ENCODE measurements at places on chromosomes 7 and 10.

DNA sequence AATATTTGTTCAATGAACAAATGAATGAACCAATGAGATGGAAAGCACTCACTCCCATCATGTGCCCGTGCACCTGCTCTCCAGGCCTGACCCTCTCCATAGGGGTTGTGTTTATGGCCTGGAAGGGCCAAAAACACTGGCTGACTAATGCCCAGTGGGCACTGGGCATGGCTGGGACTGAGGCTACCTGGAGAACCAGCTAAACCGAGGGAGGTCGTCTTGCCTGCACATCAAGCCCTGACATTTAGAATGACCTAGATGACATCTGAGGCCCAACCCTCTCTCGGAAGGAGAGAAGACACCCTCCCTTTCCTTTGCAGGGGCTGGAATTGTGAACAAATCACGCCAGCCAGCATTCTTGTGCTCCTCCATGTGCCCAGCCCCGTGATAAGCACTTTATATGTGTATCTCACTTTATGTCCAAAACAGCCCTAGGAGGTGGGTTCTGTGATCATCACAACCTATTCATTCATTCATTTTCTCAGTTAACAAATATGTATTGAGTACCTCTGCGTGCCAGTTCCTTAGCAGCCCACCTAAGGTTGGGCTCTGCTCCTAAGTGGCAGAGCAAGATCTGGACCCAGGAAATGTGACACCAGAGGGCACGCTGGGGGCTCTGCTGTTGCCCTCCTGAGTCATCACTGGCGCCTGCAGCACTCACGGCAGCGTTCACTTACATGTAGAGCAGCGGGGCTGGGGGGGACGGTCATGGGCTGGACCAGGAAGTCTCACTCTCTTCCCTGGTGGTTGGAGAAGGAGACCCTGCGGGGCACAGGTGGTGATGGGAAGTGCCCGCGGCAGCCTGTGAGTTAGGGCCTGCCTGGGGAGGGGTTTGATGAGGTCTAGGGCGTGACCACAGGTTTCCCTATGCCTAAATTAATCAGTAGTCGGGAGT lies 52.0 kb downstream of the TSPAN15 start:
- no peak for DNase-seq

- no peak for DNase-seq
Observed at GRCh38 chr7:16935341-16935735, 53.6 kb upstream of the AGR3 start.

DNA sequence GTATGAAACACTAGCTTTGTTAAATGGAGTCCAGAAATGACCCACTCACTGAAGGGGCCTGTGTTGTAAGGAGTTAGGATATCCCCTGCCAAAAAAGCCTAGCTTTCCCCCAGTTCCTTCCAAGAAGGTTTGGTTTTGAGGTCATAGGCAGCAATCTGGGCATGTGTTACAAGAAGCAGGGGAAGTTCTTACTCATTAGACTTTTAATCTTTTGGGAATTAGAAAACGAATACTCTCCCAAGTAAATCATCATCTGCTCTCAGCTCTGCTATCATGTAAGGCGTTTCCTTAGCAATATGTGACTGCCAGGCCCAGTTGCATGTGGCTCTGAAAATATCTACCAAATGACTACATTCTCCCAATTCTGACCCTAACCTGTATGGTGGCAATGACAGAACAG lies 3.7 kb downstream of the NOD1 start:
- DNase-seq, result no peak

GRCh38 chr7:20482071-20482470 lies 133.4 kb upstream of the ABCB5 start:
- no peak for DNase-seq

DNA sequence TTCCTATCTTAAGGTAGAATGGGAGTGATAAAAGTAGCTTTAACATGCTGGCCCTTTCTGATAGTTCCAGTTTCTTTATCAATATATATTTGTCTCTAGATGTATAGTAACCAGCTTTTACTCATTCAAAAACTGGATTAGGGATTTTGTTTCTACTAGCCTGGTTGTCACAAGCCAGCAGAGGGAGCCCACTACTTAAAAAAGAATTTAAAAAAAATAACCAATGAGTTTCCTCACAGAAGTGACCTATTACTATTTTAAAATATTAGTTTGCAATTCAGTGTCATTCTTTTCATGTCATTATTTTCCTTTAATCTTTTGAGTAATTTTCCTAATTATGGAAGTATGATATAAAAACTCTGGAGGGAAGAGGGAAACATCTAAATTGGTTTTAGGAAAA lies 142.1 kb downstream of the PHTF2 start:
- no peak for DNase-seq

DNA sequence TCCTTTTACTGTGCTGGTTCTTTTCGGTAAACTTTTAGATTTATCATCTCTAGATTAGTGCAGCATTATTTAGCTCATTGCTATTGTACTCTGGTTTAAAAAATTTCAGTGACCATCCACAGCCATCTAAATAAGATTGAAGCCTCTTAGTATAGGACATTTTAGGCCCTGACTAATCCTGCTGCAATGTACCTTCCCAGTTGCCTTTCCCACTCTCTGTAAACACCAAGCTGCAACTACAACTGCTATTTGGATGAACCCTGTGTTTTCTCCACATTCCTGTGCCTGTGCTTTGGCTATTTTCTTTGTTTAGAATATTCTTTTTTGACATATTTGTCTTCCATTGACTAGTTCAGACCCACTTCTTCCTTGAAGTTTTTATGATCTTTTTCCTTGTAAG lies 314.6 kb downstream of the AUTS2 start:
- no peak for DNase-seq

DNA sequence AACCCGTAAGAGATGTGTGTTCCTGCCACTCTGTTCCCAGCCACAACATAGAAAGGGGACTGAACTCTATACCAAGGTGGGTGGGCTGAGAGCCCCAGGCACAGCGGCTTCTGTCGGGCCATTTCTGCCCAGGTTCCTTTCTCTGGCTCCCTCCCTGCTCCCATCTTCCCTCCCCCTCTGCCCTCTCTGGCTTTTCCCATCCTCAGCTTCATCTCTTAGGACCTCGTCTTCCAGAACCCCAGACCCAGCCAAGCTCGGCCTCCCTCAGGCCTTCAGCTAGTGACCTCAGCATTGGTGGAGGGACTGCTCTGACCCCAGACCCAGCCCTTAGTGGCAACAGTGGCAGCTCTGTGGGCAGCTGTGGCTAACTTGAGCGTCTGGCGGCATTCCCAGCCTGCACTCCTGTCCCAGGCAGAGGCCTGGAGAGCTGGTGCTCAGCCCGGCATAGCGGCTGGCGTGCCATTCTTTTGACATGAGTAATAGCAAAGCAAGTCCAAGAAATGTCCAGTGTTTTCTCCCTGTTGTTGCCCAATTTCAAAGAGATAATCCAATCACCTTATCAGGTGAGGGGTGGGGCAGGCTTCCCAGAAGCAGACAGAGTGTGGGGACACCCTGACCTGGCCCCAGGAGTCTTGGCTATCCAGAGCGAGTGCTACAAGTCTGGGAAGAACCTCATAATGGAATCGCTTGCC lies 15.9 kb downstream of the PTPRE start:
- DNase-seq, result no peak

GRCh38 chr10:75106242-75106641 lies 5.2 kb upstream of the SAMD8 start:
- no peak for DNase-seq

GRCh38 chr7:36367561-36368077 lies 22.0 kb upstream of the ANLN start:
- DNase-seq, result no peak

DNA sequence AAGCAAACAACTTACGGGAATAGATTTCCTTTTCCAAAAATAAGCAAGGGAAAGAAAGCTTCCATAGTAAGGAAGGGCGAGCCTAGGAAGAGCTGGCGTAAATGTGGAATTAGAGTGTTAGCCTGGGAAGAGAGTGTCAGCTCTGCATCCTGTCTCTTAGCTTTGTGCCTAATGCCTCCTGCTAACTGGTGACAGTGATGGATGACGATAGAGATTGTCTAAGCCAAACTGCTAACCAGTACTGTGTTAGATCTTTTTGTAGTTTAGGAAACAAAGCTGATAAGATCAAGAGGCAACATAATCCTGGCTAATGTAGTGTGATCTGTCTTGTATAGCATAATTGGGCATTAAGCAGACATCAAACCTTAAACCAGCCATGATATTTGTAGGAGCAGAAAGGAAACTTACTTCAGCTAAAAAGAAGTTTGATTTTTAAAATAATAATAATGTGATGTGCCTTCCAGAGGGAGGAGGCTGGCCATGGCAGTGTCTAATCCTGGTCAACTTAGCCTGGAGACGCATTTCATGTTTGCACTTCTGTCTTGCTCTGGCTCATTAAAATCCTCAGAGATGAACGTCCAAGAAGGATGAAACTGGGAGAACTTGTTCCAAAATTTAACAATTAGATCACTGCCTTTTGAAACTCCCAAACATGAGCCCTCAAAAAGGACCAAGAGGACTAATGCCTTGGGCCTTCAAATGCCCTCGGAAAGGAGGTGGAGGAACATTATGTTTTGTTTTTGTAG lies 85.1 kb downstream of the FAM204A start:
- DNase-seq, result no peak

GRCh38 chr7:44395067-44395466 lies 69.7 kb upstream of the CAMK2B start:
- DNase-seq, result no peak

DNA sequence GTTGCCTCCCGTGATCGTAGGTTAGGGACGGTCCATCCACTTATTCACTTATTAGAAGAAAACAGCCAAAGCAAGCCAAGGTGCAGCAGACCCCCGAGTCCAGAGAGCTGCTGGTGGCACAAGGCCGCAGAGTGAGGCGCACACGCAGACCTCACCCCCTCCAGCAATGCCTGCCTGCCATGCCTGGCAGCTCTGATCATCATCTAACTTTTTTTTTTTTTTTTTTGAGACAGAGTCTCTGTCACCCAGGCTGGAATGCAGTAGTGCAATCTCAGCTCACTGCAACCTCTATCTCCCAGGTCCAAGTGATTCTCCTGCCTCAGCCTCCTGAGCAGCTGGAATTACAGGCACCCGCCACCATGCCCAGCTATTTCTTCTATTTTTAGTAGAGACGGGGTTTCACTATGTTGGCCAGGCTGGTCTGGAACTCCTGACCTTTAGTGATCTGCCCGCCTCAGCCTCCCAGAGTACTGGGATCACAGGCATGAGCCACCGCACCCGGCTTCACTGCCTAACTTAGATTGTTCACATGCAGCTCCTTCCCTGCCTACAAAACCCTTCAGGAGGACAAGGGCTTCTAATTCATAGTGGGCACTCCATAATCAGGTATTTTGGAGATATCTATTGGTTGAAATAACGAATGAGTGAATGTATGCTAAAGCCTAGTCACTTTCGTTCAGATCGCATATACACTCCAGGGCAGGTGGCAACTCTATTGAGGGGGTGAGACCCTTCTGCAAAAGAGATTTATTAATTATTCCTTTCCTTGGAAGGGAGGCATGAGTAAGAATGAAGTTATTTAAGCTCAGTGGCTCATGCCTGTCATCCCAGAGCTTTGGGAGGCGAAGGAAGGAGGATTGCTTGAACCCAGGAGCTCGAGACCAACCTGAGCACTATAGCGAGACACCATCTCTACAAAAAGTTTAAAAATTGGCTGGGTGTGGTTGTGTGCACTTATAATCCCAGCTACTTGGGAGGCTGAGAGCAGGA lies 15.9 kb downstream of the TRIM56 start:
- no peak for DNase-seq

- no peak for DNase-seq
Observed at GRCh38 chr10:72020914-72021809, 57.0 kb downstream of the CHST3 start.

GRCh38 chr7:148394582-148394981 lies 196.0 kb upstream of the C7orf33 start:
- DNase-seq, result no peak

- no peak for DNase-seq
Observed at GRCh38 chr7:26638140-26638539, 226.2 kb downstream of the SKAP2 start.

DNA sequence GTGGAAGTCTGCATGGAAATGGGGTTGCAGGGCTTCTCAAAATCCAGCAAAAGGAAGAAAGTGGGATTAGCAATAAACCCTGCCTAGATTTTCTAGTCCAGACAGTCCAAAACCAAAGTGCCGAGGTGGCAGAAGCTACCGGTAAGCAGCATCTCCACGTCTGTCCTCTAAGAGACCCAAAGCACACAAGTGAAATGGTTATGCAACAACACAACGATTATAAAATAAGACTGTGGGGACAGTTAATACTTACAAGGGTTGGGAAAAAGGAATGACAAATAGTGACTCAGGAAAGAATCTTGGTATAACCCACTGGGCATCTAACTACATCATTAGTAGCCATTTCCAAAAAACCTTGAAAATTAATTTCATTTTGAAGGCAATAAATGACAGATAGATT lies 24.7 kb downstream of the CREB3L2 start:
- no peak for DNase-seq
